Kidney (tissue), 22 donors: ENCODE measurements at places on chromosomes 16 and 17. TPM values are rescaled to one million over a fixed set of nuclear protein-coding genes. Genes with fewer than 3 reads are reported as not detected.

The PITPNM3 gene
- total RNA-seq = 9.1 TPM

The TBC1D3B gene
- 7.7 TPM for total RNA-seq

The CEP112 gene
- 27.4 TPM for total RNA-seq

The KIF18B gene
- total RNA-seq = 0.44 TPM

The TSR1 gene
- total RNA-seq = 24.4 TPM

The C17orf107 gene
- 4.4 TPM for total RNA-seq

The KRTAP9-2 gene
- total RNA-seq = not detected

The DNAAF1 gene
- total RNA-seq = 4.8 TPM

The ANKRD40CL gene
- not detected for total RNA-seq

The MYH3 gene
- 2.9 TPM for total RNA-seq

The CPNE7 gene
- 13.7 TPM for total RNA-seq

The BIRC5 gene
- total RNA-seq = 1.7 TPM

The KRTAP3-1 gene
- total RNA-seq = not detected

The KRTAP4-12 gene
- total RNA-seq = not detected

The KRT33A gene
- not detected for total RNA-seq

The PYY gene
- not detected for total RNA-seq

The AXIN2 gene
- total RNA-seq = 14.0 TPM

The PRR35 gene
- 1.8 TPM for total RNA-seq

The TBC1D3E gene
- total RNA-seq = not detected
